KBM-7 (cell line): ENCODE measurements at places on chromosomes 5 and 9.

GRCh38 chr9:122028089-122028488 is 65.0 kb downstream of the TTLL11 start:
- no peak for DNase-seq

GRCh38 chr5:96843140-96843539 is 33.2 kb upstream of the ERAP2 start:
- no peak for DNase-seq

- no peak for DNase-seq
Measured at GRCh38 chr5:127987354-127988145, 96.0 kb upstream of the SLC12A2 start.

DNA sequence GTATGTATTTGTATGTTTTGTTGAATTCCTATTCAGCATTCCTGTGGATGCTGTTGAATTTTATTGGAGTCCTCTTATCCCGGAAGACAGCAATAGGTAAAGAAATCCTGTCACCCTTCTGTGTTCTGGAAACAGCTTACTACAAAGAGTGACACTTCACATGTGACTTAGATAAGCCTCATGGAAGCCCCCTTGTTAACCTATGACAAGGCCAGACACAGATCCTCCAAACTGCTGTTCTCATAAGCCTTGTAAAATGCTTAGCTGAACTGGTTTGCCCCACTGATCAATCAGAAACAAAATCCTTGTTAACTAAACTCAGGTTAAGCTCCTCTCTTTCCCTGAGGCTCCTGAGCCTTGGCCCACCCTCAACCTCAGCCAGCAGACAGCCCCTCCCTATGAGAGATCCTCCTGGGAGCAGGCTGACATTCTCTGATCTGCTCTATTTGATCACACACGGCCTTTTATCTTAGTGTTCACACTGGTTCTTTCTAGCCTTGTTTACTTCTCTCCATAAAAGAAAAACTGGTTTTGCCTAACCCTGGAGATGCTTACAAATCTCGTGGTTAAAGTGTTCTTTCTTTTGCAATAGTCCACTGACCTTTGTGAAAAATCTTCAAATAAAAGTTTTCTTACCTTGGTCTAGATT is 29.4 kb upstream of the ATP6V1G1 start:
- DNase-seq, result no peak

- DNase-seq, result no peak
Measured at GRCh38 chr5:35741971-35742370, 114.7 kb upstream of the IL7R start.

- no peak for DNase-seq
Measured at GRCh38 chr5:35813521-35813920, 43.2 kb upstream of the IL7R start.

DNA sequence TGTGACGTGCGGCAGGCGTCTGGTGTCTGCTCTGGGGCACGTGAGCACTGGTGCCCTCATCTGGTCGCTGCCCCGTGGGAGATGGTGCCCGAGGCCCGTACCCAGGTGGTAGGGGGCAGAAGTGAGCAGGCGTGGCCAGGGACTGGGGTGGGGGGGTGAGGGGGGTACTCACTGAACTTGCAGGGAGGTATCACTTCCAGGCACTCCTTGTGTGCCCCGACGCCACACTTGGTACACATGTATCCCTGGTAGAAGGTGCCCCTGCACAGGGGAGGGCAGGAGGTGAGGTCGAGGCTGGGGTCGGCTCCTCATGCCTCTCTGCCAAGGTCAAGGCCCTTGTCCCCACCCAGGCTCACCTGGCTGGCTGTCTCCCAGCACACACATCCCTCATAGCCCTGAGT is 45.2 kb upstream of the SARDH start:
- DNase-seq, result no peak

DNA sequence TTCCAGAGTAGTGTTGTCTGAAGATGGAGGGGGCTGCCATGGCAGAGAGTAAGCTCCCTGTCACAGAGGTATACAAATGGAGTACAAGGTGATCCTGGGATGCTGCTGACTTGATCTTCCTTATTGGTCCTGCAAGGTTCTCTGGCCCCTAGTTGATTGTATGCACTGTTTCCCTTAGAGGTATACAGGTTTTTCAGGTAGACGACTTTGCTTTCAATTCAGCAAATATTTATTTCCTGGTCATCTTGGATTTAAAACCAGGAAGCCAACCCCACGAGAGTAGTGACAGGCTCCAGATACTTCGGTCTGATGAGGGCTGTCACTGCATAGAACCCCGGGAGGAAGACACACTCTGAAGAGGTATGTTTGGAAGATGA is 16.5 kb upstream of the TRIM14 start:
- no peak for DNase-seq

GRCh38 chr5:60014331-60014730 is 120.8 kb upstream of the PDE4D start:
- no peak for DNase-seq

DNA sequence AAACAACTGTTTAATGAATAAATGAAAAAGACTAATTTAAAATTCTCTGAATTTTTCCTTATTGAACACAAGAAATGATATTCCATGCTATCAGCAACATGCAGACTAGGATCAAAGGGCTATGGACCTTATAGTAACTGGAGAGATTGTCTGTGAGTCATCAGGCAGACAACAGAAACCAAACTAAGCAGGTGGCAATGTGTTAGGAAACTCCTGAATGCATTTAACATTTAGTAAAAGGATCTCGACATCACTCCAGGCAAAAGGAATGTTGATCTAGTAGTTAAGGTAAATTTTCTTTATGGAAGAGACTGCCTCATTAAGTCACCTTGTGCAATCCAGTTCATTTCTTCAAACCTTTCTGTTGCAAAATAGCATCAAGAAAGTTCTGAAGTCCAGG is 58.4 kb downstream of the ARL15 start:
- DNase-seq, result no peak

DNA sequence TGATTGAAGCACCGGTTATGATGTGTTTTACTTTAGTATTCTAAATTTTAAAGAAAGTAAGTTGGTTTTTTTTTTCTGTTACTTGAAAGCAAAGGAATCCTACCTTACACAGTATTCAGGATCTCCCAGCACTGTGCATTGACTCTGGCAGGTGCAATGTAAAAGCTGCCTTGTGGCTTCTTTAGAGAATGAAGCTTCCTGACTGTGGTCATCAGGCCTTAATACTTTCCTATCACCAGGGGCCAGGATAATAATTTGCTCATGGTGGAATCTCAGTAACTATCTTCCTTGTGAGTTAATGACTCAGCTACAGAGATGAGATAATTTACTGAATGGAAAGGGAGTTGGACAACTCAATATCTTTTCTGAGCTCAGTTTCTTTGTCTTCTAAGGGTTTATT is 435.5 kb upstream of the ZNF608 start:
- no peak for DNase-seq

DNA sequence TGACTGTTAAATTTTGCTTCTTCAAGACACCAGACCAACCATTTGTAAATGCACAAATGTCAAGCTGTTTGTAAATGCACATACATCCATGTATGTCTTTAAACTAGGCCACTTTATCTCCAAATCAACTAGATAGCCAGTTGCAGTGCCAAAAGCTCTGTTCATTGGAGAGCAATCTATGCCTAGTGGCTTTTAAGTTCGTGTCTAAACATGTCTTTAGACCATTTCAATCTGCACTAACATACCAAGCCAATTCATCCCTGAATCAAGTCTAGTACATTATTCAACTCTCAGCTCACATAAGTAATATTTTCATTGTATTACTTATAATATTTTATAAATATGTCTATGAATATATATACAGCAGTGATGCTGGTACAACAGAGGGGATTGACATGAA is 985.9 kb downstream of the CDH18 start:
- DNase-seq, result no peak

DNA sequence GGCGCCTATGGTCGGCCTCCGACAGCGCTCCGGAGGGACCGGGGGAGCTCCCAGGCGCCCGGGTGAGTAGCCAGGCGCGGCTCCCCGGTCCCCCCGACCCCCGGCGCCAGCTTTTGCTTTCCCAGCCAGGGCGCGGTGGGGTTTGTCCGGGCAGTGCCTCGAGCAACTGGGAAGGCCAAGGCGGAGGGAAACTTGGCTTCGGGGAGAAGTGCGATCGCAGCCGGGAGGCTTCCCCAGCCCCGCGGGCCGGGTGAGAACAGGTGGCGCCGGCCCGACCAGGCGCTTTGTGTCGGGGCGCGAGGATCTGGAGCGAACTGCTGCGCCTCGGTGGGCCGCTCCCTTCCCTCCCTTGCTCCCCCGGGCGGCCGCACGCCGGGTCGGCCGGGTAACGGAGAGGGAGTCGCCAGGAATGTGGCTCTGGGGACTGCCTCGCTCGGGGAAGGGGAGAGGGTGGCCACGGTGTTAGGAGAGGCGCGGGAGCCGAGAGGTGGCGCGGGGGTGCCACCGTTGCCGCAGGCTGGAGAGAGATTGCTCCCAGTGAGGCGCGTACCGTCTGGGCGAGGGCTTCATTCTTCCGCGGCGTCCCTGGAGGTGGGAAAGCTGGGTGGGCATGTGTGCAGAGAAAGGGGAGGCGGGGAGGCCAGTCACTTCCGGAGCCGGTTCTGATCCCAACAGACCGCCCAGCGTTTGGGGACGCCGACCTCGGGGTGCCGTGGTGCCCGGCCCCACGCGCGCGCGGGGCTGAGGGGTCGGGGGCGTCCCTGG is 561 bp downstream of the DAPK1 start:
- peak; percentile 64 for DNase-seq

- DNase-seq, result peak; percentile 81
Measured at GRCh38 chr9:133112663-133113026, 8.4 kb downstream of the RALGDS start.

DNA sequence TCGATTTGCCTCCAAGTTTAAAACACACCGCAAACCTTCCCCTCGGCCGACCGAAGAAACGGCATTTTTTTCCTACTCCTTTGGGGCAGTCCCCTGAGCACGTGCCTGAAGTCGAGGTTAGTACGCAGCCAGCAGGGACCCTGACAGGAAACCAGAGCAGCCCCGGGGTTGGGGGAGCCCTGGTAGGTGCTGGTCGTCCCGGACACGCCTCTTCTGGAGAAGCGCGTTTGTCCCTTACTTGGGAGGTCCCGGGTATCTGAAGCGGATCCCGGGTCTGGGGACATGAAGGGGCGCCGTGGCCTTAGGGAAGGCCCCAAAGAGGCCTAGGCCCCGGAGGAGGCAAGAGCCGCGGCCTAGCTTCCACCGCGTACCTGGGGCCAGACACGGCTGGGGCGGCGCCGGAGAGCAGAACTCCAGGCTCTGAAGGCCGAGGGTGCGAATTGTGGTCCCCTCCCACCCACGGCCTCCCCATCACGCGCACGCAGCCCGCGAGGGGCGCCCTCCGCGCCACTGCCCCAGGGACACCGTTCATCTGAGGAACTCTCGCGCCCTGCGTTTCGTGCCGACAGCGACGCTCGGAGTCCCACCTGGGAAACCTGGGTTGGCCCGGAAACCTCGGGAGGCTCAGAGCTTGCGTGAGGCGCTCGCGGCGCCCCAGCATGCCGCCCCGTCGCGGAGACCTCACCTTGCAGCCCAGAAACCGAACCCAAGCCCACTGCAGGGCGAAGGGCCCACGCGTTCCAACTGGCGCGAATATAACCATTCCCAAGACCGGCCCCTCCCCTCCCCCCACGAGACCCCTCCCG is 10.4 kb downstream of the OTP start:
- no peak for DNase-seq

GRCh38 chr5:312845-313244 is 8.7 kb upstream of the AHRR start:
- no peak for DNase-seq

DNA sequence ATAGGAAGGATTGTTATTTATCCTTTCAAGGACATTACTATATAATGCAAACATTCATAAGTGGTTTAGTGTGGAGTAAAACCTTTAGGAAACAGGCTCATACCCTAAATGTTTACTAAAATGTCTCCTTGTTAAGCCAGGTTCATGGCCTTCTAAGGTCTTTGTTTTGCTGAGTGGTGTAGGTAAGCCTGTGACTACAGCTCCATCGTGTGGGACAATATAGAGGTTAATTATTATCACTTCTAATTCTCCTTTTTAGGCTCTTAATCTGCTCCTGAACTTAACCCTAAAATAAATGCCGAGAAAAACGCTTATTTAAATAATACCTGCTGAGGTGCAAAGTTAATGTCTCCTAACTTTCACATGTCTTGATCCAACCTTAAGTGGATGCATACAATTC is 43.8 kb downstream of the SPINK5 start:
- DNase-seq, result no peak

DNA sequence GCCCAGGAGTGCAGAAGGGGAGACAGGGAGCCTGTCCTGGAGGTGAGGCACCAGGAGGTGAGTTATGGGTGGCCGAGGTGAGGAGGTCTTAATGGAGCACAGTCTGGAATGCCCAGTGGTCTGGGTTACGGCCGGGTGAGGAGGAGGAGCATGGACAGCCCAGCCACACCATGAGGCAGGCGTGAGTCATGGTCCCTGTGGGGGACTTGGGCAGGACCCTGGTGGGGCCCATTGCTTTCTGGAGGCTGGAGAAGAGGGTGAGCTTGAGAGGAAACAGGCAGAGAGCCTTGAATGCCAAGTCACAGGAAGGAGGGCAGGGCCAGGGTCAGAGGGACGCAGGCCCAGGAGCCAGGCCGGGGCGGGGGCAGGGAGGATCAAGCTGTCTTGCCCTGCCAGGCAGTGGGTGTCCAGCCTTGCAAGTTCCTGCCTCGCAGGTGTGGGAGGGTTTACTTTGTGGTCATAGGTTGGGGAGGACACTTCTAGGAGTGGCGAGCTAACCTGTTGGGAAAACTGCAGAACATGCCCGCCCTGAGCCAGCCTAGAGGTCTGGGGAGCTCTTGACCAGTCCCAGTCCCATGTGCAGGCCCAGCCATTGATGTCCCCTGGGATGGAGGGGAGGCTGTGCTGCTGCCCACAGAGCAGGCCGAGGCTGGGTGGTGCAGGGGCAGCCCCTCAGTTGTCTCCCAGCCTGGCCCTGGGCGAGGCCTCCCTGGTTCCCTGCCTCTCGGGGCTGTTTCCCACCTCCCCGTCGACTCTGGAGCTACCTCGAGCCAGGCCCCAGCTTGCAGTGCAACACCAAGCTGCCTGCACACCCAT is 2.8 kb downstream of the CACNA1B start:
- no peak for DNase-seq

GRCh38 chr5:61311836-61312808 is 19.9 kb upstream of the ZSWIM6 start:
- DNase-seq, result no peak

DNA sequence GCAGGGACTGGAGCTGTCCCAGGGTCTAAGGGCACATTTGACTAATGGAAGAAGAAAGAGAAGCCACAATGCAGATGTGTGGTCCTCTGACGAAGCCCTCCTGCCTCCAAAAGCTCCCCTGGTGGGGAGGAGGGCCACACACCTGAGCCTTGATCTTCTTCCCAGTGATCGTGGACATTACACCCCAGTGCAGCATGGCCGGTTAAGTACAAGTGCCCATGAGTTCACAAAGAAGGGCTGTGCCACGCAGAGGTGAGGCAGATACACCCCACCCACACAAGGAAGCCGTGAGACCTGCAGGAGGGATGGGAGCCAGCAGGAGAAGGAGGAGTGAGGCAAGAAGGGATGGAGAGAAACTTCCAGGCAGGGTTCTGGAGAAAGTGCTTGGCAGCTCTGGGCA is 199.0 kb upstream of the MVB12B start:
- no peak for DNase-seq

GRCh38 chr5:124888050-124888506 is 141.6 kb upstream of the ZNF608 start:
- DNase-seq, result no peak
